Small intestine (tissue), 16 donors: ENCODE measurements at places on chromosomes 7 and 10. TPM values are rescaled to one million over a fixed set of nuclear protein-coding genes. Genes with fewer than 3 reads are reported as not detected.

- DNase-seq: no peak
Measured at GRCh38 chr10:6180480-6181110, 22.1 kb upstream of the PFKFB3 start.

DNA sequence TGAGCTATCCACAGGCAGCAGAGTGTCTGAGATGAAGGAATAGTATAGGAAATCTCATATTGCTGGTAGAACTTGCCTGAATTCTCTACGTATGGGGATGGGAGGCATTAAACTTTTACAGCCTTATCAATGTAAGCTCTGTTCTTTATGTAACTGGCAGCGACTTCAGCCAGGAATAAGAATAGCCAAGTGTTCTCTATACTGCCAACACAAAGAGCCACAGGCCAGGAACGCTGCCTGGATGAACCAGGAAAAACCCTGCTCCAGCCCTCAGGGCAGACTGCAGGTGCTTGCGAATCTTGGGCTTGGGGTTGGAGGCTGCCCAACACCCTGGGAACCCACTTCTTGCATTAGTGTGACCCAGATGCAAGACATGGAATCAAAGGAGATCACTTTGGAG, 6.1 kb upstream of the OLAH start:
- no peak for DNase-seq

- DNase-seq: peak; percentile 43
Measured at GRCh38 chr10:123241391-123242141, 87.4 kb downstream of the BUB3 start.

DNA sequence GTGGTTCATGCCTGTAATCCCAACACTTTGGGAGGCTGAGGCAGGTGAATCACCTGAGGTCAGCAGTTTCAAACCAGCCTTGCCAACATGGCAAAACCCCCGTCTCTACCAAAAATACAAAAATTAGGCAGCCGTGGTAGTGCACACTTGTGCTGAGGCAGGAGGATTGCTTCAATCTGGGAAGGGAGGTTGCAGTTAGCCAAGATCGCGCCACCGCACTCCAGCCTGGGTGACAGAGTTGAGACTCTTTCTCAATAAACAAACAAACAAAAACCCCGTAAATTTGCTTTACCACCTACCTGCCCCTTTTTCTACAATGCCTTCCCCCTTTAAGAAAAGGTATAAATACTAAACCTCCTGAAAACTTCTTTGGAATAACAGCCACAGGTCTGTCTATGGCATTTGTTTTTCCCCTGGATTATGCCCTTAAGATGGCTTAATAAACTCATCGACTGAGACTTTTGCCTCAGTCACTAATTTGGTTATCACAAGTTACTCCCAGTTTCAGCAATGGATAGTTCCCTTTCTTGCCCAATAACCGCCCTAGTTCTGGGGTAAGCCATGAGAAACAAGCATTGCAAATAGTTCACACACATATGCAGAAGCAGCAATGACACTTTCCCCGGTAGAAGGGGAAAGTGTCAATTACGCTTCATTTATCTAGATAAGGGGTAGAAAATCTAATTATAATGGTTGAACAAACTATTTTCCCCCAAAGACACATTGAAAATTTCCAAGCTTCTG, 52.8 kb upstream of the SVIL start:
- DNase-seq: no peak

DNA sequence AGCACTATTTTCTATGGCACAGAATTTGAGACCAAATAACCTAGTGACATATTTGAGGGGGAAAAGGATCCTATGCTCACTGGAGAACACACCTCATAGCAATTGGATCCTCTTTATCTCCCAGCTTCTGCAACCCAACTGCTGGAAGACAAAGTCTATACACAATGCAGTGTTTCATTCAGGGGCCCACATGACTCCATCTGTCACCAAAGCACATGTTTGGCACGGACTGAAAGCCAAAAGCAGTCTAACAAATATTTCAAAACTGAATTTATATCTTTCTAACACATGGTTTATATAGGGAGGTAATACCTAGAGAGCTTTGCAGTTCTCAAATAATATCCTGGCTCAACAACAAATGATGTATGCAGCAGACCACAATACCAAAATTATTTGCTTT, 39.2 kb downstream of the ADAM12 start:
- no peak for DNase-seq

DNA sequence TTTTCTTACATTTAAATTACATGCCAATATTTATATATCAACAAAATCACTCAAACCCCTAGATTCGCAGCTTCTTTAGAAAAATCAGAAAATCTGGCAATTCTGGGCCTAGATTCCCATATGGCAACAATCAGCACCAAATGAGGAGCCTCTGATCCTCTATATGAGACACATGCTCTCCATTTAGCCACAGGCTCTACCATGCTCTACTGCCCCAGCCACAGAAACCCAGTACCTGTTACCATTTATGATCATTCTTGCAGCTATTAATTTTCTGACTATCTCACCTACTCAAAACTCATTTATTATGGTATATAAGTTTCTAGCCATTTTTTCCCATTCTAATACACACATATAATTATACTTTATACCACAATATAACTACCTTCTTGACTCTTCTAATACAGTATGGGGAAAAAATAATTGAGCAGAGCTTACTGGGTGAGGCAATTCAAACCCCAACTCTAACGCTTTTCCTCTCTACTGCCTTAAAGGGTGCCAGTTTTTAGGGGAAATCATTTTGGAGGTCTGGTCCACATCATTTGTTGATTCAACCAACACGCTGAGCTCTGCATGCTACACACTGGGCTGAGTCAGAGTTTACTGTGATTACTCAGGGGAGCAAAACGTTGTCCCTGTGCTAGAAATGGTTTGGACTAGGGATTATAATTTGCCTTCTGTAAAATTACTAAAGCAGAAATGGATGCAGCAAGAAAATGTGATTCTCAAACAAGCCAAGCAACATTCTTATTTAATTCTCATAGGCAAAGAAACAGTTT, 11.6 kb downstream of the PDLIM1 start:
- peak; percentile 16 for DNase-seq

- no peak for DNase-seq
Measured at GRCh38 chr7:3138206-3138605, 94.5 kb upstream of the CARD11 start.

DNA sequence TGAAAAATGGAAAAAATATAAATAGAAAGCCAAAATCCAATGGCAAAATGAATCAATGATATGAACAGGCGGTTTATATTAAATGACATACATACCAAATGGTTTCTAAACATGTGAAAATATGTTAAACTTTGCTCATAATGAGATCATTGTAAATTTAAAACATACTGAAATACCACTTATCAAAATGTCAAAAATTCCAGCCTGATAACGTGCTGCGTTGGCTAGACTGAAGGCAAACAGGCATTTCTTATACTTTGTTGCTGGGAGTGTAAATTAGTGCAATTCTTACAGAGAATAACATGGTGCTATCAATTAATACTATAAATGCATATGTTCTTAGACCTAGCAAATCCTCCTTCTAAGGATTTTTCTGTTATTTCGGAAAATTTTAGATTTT, 225.8 kb upstream of the FAM3C start:
- DNase-seq: no peak

GRCh38 chr7:10471280-10472058, 502.2 kb upstream of the PHF14 start:
- DNase-seq: no peak

GRCh38 chr7:117202511-117202910, 120.3 kb downstream of the WNT2 start:
- no peak for DNase-seq

DNA sequence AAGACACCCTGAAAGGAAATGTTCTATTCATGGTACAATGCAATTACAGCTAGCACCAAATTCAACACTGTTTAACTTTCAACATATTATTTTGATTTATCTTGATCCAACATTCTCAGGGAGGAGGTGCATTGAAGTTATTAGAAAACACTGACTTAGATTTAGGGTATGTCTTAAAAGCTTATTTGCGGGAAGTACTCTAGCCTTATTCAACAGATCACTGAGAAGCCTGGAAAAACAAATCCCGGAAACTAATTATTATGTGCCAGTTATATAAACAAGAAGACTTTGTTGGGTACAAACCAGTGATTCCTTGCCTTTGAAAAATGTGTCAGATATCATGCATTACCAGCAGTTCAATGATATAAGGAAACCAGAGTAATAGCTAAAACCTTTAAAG, 160.1 kb downstream of the CFTR start:
- DNase-seq: no peak

DNA sequence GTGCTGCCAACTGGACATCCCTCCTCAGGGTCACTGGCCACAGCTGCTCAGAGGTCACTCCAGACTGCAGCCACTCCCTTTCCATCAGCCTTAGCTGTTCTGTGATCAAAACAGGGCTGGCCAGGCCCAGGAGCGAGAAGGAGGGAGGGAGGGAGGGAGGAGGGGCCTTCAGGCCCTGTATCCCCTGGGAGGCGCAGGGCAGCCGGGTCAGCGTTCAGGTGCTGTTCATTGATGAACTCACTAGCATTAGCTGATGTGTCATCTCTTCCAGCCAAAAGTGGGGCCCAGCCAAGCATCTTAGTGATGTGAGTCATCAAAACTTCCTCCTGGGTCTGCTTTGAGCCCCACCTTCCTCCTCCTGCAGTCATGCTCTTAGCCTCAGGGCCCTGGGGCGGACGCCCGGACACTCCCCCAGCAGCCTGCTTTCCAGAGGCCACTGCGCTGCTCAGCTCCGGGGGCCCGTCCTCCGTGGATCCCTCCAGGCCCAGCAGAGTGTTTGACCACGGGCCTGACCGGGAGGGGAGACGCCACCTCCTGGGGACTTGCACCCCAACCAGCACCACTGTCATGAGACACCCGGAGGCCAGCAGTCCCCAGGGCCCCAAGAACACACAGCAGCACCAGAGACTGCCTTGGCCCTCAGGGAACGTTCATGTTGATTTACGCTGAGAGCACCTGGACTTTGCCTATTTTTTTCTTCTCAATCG, 149.2 kb downstream of the PRKAG2 start:
- peak; percentile 54 for DNase-seq

DNA sequence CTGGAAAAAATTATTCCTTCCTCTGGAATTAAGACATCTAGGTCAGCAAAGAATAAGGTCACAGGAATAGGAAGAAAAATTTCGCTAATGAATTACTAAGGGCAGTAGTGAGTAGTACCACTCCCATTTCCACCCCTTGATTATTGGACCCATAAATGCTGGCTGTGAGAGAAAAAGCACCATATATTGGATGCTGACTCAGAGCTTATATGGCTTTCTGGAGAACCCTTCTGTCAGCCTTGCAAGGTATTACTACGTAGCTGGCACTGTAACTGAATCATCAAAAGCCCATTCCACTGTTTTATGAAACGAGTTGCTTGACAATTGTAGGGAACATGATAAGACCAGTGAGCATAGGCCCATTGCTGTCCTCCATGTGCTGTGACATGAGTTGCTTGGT, 179.3 kb downstream of the ATRNL1 start:
- no peak for DNase-seq

DNA sequence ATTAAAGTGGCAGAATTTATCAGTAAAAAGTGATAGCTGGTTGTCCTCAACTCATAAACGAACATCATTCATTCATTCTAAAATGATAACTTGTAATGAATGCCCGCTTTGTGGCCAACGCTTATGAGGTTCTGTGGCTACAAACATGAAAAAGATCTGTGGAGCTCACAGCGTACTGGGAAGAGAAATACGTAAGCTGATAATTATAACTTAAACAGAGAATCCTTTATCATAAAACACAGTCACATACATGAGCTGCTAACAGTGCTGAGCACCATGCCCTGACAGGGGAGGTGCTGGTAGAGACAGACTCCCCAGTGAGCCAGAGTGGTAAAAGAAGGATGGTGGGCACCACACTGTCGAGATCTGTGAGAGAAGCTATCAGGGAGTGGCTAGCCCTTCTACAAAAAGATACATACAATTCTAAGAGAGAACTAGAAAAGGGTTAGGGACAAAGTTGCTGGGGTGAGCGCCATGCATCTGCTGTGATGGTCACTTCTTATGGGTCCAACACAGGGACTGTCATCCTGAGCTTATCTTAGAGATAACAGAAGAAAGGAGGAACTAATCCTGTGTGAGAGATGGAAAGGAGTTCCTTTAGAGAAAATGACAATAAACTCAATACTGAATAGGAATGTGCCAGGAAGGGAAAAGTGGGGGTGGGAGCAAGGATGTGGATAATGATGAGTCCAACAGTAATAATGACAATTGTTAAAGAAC, 106.7 kb downstream of the USP6NL start:
- no peak for DNase-seq

- no peak for DNase-seq
Measured at GRCh38 chr10:60428387-60428737, 38.7 kb upstream of the ANK3 start.

GRCh38 chr10:2951235-2951835, 116.0 kb upstream of the PFKP start:
- no peak for DNase-seq

- DNase-seq: no peak
Measured at GRCh38 chr7:101905203-101905865, 87.9 kb downstream of the CUX1 start.

MRC1 gene
- polyA plus RNA-seq: 11.2 TPM

CPA1 gene
- polyA plus RNA-seq: 5.6 TPM

MKI67 gene
- 0.45 TPM for polyA plus RNA-seq

CCSER2 gene
- 12.4 TPM for polyA plus RNA-seq

STK31 gene
- polyA plus RNA-seq: 0.42 TPM
